ENCODE measurements at places on chromosomes 6 and 20. TPM values are rescaled to one million over a fixed set of nuclear protein-coding genes. Genes with fewer than 3 reads are reported as not detected.

Gene HLA-DQA1
- total RNA-seq: not detected

Gene IL17A
- not detected for total RNA-seq

Gene TBCC
- total RNA-seq: 30.2 TPM

Gene UBE2V1
- 57.7 TPM for total RNA-seq

Gene JAG1
- 51.5 TPM for total RNA-seq

Gene RPS21
- 2,772 TPM for total RNA-seq

Gene CNBD2
- total RNA-seq: 4.7 TPM

DNA sequence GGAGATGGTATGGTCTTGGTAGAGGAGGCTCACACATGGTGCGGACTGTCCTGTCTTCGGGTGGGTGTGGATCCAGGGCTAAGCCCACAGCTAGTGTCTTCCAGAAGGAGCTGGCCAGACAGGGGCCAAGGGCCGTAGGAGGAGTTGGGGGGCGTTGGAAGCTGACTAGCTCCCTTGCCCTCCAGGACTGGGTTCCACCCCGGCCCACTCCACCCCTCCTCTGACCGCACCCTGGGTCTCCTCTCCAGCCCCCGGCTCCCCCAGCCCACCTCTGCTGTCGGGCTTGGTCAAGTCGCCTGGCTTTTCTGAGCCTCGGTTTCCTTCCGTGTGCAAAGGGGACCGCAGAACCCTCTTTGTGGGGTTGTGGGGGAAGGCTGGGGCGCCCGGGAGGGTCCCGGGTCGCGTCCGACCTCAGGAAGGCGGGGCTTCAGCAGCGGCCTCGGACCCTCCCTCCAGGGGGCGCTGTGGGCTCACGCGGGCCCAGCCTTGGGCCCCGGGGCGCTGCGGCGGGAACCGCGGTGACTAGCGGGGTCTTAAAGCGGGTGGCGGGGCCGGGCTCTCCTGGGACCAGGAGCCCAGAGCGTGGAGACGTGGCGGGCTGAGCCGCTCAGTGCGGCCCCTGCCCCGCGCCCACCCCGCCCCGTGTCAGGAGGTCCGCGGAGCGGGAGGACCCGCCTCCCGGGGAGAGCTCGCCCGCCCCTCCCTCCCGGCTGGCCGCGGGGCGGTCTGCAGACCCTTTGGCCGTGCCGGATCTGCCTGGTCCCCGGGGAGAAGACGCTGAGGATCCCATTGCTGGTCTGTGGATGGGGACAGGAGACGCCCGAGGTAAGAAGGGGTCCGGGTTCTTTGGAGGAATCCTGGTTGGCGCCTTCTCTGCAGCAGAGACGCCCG is 5.4 kb downstream of the NPBWR2 start:
- H3K4me1 ChIP-seq: peaks cover 8% of the 10 kb centered on the region
- peak; percentile 74 for DNase-seq
- no peak overlapping the region for H3K27ac ChIP-seq
- peaks cover 35% of the 10 kb centered on the region for H3K27me3 ChIP-seq
- H3K4me3 ChIP-seq: peak overlapping the region; percentile 29

GRCh38 chr6:170257376-170257775 is 33.5 kb downstream of the DLL1 start:
- H3K4me3 ChIP-seq: no peak overlapping the region
- H3K27me3 ChIP-seq: no peaks in the 10 kb centered on the region
- H3K4me1 ChIP-seq: no peaks in the 10 kb centered on the region
- H3K27ac ChIP-seq: no peak overlapping the region
- no peaks in the 10 kb centered on the region for H3K36me3 ChIP-seq
- no peak for DNase-seq

GRCh38 chr6:143199291-143199690 is 138.6 kb downstream of the AIG1 start:
- H3K27me3 ChIP-seq: no peaks in the 10 kb centered on the region
- no peaks in the 10 kb centered on the region for H3K4me1 ChIP-seq
- no peak overlapping the region for H3K4me3 ChIP-seq
- DNase-seq: no peak
- no peaks in the 10 kb centered on the region for H3K36me3 ChIP-seq
- H3K27ac ChIP-seq: no peak overlapping the region

DNA sequence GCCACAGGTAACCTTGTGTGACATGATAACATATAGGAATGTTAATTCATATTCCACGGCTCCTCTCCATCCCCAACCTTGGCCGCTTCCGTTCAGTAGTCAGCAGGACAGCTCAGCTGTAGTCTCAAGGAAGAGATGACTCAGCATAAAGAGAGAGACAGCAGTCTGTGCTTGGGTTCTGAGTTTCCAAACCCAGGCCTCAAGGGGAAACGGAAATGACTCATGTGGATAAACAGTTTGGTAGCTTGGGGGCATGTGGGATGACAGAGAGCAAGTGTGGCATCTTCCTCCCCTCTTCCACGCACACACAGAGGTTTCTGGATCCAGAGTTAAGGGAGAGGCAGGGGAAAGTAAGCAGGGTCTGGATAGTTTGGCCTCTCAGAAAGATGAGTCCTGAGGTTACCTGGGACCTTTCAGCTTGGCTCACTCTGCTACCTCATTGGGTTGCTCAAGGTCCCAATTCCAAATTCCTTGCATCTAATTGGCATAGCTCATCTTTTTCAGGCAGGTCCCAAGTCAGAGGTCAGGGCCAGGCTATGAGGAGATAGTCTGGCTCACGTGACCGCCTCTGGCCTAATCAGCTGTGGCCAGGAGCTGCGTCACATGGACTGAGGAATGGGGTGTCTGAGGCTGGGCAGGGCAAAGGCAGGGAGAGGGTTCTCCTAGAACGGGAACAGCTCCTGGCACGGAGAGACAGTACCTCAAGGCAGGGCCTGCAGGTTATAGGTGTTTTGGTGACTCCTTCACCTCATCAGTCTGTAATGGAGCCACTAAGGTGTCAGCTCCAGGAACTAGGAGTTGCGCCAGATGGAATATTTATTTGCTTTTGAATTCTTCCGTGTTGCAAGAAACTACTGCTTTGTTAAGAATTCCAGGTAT is 36.5 kb upstream of the MLN start:
- H3K27me3 ChIP-seq: no peaks in the 10 kb centered on the region
- H3K27ac ChIP-seq: peak overlapping the region; percentile 64
- DNase-seq: peak; percentile 82
- H3K36me3 ChIP-seq: no peaks in the 10 kb centered on the region
- H3K4me1 ChIP-seq: peaks cover 28% of the 10 kb centered on the region

- H3K27me3 ChIP-seq: no peaks in the 10 kb centered on the region
- H3K4me3 ChIP-seq: peak overlapping the region; percentile 73
- no peaks in the 10 kb centered on the region for H3K36me3 ChIP-seq
- peaks cover 8% of the 10 kb centered on the region for H3K4me1 ChIP-seq
- DNase-seq: peak; percentile 81
- H3K27ac ChIP-seq: peak overlapping the region; percentile 92
Measured at GRCh38 chr6:17393892-17394631, 667 bp downstream of the CAP2 start.
